ENCODE measurements at places on chromosomes 12 and 14.

DNA sequence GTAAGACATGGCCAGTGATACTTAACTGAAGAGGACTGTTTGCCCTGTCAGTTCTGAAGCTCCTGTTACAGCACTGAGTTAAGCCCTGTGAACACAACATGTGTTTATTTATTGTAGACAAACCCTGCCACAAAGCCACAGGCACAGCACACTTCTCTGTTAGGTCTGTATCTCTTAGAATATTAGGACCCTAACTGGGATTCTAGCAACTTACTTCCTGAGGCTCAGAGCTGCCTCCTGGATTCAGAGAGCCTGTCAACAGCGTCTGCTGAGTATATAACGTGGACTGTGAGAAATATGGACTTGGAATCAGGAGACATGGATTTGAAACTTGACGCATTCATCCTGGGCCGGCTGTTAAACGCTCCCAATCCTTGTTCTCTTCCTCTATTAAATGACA is 135.0 kb upstream of the HIF1A start:
- DNase-seq: no peak

GRCh38 chr14:78970677-78971076 is 800.5 kb downstream of the NRXN3 start:
- peak; percentile 8 for DNase-seq

DNA sequence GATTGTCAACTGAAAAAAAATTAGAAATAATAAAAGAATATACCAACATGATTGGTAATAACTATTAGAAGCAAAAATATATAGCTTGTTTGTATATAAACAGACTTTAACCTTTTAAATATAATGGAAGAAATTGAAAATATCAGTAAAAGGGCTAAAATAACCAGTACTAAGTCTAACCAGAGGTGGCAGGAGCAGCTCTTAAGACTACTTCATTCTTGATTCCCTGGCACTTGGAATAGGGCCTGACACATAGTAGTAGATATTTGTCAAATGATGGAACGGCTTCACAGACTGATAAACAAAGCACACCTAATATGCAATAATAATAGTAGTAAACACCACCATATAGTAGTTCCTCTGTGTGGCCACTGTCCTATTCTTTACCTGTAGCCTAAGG is 9.4 kb downstream of the TMEM63C start:
- no peak for DNase-seq

DNA sequence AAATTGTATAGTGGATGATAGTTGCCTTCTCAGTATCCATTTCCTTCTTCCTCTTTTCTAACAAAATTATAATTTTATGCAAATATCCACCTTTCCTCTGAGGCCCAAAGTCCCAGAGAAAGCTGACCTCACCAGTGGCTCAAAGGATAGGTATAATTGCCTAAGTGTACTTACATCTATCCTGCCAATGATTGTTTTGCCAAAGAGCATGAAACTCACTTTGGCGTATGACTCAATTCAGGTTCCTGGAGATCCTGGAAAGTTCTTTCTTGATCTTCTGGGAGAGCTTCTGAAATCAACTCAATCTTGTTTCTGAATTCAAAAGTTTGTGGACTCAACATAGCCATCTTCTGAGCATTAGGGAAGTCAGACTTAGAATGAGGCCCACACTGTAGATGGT is 10.5 kb upstream of the RBM25 start:
- DNase-seq: no peak

- no peak for DNase-seq
These were observed 46.9 kb upstream of the NOS1 start for GRCh38 chr12:117408161-117408791.

DNA sequence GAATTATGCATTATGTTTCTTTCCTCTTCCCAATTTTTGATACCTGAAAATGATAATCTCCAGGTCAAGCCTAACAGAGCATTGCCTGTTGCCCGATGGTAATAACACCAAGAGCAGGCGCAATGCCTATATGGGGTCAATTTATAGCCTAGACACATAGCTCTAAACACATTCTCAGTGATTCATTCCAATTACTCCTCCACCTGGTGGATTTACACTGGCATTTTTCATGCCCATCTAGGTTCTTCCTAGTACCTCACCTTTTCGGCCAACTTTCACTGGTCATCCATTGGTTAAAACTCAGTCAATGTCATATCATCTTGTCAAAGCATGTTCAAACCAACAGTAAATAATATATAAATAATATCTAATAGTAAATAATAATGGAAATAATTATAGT is 53.1 kb downstream of the EIF2S3B start:
- DNase-seq: no peak

DNA sequence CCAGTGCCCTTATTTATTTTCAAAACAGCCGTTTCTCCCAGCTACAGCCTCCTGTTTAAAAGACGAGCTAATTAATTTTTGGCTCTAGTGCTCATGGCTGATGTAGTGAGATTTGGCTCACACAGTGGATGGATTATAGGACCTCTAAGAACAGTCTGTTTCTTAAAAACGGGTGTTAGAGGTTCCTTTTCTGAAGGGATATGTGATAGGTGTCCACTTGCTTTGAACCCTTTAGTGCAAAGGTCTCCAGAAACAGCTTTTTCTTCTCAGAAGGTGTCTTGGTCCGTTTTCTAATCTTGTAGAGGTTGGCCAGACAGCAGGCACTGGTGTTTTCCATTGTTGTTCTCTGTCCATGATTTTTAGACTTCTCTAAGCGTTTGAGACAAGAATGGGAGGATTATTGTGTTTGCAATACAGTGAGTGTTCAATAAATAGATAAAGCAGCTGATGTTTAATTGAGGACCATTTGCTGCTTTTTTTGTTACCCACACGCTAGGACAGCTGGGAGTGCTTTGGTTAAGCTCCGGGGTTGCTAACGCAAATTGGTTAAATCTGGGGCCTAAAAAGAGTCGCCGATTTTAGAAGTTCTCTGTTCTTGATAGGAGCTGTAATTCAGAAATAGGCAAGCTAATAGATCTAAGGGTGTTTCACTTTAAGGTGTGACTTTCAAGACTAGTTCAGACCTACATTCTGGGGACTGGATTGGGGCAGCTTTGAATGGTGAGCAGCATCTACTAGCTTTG is 1.0 kb downstream of the BORCS5 start:
- DNase-seq: peak; percentile 63

DNA sequence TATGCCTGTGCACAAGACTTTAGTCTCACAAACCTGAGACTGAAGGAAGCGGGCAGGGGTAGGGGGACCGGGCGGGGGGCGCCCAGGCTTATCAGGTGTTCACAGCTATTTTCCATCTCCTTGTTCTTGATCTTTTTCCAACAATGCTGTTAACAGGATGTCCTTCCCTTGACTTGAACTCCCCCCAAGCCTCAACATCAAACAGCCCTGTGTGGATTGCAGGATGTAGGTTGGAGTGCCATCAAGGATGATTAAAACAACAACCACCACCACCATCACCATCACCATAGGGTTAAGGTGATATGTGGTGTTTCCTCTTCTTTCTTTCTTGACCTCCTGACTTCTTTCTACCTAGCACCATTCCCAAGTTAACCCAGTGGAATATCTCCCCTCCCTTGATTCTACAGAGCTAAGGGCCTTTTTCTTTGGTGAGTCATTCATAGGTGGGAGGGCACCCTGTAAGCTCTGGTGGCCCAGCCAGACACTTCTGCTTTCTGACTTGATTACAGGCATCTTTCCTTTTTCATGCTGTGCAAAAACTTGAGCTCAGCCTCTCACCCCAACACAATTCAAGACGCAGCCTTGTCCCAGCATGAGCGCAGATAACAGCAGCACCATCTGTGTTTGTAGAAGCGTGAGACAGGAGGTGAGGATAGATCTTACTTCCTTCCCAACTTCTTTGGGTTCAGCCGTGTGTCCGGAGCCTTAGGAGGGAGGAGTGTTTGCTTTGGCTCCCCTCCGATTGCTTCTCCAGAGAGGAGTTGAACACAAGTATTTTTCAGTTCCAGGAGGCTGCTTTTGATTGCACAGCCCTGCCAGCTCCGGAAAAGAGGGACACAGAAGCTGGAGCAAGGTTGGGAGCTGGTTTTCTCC is 26.8 kb downstream of the FLVCR2 start:
- no peak for DNase-seq
